Stimulated activated CD8-positive, alpha-beta memory T cell treated with anti-CD3 and anti-CD28 coated beads, Interleukin-7, amount 100 ng/mL, for 1 hour (primary cell): ENCODE measurements at places on chromosomes 7 and 10.

DNA sequence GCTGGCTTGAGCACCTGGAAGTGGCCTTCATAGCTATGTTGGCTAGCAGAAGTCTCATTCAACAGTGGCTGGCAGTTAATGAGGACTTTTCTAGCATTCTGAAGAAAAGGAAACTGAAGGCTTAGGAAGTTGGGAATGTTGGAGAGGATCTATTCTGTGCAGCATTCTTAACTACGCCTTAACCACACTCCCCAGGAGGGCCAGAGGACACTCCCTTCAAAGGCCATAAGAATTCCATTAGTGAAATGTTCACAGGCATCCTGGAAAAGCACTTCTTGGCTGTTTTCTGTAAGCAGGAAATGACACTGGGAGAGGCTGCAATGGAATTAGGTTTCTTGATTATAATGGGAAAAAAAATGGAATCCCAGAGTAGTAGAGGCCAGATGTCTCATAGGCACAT, 188.9 kb downstream of the ARHGAP12 start:
- no peak for DNase-seq

GRCh38 chr7:27185854-27186667, 1.0 kb upstream of the HOXA11 start:
- no peak for DNase-seq

GRCh38 chr10:98217801-98218200, 50.2 kb downstream of the LOXL4 start:
- DNase-seq: no peak

DNA sequence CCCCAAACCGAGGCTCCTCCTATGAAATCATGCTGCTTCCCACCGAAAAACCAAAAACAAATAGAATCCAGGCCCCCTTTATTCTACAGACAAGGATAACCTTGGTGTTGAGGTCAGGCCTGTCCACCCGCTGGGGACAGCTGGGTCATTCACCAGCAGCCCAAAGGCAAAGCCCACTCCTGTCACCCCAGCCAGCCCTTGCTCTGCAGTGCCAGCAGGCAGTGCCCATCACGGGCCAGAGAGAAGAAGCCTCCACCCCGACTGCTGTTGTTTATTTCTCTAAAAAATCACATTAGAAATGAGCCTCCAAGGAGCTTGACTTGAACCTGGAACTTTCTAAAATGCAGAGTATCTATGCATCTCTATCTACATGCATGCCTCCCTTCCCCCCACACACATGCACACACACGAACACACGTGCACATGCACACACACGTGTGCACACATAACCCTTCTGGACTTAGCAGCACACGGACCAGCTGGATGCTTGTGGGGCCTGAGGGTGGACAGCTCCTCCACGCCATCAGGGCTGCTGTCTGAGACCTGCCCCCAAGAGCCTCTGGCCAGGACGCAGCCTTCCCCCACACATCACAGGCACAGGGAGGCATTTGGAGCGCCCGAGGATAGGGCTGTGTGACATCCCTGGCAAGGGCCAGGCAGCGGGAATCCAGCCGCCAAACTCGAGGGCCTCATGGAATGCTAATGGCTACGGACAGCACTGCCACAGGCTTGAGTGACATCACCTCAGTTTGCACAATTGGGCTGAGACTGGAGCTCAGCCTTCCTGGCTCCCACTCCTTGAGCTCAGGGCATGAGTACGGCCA, 22.8 kb downstream of the PRKAG2 start:
- no peak for DNase-seq

DNA sequence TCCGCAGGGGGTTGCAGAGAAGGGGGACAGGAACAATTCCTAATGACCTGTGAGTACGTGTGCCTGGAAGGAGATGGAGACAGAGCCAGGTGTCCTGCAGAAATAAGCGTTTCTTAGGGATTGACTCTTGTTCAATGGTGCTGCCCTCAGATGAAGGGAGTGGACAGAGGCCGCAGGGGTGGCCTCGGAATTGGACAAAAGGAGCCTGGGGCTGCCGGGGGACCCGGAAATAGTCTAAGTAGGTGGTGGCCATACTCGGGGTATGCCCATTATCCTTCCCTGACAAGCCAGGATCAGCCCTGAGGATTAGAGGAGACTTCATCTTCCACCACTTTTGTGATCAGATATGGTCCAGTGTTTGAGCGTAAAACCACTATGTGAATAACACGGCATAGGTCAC, 39.2 kb downstream of the ELFN1 start:
- no peak for DNase-seq

DNA sequence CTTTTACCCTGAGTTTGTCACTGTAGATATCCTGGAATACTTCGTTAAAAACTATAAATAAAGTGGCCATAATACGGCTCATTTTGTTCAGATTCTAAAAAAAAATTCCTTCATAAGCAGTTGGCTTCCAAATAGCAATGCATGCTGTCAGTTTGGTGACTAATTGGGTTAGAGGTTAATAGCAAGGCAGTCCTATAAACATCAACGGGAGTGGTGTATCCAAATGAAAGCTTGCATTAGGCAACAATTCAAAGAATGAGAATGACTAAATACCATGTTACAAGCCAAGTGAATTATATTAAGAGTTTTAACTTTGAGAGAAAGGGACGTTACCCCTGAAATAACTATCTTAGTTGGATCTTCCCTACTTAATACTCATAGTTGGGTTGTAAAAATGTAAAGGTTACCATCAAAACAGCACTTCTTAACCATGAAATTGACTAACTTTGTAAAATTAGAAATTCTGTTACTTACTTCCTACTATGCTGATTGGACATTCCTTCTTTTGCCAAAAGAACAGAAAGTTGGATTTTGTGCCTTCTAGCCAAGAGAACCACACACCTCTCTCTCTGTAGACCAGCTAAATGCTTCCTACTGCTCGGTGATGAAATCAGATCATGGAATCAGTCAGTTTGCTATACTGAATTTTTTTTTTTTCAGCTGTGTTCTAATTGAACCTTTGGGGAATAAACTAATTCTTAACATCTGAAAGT, 98.0 kb downstream of the KAT6B start:
- no peak for DNase-seq

- DNase-seq: no peak
Measured at GRCh38 chr7:40700653-40701421, 566.0 kb downstream of the SUGCT start.

DNA sequence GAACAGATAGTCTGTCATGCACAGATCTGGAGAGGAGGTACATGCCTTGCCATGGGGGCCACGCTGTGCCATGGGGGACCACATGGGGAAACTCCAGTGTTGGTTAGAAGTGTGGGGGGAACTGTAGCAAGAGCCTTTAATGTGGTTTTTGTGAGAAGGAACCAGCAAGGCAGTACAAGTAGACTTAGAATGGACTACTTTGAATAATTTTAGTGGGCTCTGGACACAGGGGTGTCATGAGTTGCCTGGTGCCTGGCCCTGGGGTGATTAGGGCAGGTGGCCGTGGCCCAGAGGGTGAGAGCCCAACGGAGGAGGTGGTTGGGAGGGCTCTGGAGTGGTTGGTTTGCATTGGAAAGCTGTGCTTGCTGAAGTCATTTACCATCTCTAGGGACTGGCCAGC, 77.2 kb downstream of the CXCL12 start:
- no peak for DNase-seq

- DNase-seq: no peak
Measured at GRCh38 chr7:94301024-94301586, 93.6 kb upstream of the COL1A2 start.

GRCh38 chr10:96306516-96306915, 2.3 kb downstream of the DNTT start:
- no peak for DNase-seq

- no peak for DNase-seq
Measured at GRCh38 chr10:17226891-17227303, 1.1 kb upstream of the VIM start.

GRCh38 chr10:110762849-110763211, 108.9 kb upstream of the PDCD4 start:
- DNase-seq: no peak

DNA sequence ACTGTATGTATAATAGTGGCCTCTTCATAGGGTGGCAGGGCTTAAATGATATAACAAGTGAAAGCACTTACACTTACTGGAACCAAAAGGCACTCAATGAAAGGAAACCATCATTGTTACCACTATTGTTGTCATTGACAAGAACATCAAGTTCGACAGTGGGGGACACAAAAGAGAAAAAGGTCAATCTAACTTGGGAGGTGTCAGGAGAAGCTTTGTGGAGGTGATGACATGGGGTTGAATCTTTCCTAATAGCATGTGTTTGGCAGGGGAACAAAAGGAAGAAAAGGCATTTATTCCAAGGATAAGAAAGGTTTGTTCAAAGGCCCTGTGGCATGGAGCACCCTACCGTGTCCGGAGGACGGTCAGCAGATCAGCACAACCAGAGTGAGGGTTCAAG, 18.2 kb upstream of the ENO4 start:
- no peak for DNase-seq

- no peak for DNase-seq
Measured at GRCh38 chr10:110017907-110018306, 10.1 kb downstream of the ADD3 start.

- no peak for DNase-seq
Measured at GRCh38 chr7:114755856-114756255, 166.0 kb upstream of the MDFIC start.

DNA sequence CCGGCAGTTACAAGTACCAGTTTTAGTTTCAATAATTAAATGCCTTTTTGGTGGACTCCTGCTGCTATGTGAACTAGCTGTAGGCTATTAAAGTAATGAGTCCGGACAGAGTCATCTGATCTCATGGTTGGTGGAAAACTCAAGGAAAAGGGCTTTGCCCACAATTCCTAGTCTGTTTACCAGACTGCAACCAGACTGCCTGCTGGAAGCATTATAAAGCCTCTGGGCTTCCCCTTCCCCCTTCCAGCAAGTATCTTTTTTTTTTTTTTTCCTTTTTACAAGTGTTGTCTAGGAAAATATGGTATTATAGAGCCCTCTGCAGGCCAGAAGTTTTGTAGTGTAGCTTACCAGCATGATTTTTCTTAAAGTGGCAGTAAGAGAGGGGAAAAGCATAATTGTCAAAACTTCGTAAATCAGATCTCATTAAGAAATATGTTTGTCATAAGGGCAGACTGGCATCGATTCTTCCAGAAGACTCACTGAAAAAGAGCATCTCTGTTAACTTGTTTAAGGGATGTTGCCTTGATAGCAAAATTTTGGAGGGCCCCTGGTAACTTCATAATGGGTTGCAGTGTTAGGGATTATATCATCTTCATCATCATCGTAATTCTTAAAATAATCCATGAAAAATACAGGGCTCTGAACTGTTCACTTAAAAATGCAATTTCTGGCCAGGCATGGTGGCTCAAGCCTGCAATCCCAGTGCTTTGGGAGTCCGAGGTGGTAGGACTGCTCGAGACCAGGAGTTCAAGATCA, 181.3 kb downstream of the TAX1BP1 start:
- DNase-seq: no peak

DNA sequence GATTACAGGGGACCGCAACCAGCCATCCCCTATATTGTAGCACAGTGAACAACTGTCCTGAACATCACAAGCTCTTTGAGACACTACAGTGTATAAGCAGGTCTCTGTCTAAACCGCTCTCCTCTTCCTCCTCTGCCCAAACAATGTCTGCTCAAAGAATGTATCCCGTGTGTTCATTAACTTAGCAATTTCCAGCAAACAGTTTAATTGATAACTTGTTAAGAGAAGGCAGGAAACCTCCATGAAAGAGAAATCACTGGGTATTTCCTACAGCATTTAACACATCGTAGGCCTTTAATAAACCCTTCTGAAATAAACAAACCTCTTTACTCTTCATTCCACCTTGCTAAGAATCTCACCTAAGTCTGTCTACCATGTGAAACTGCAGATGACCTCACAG, 1.5 kb downstream of the PMS2 start:
- DNase-seq: no peak

- DNase-seq: no peak
Measured at GRCh38 chr7:157932498-157933218, 595.9 kb downstream of the DNAJB6 start.

GRCh38 chr10:112509558-112510291, 62.7 kb downstream of the VTI1A start:
- no peak for DNase-seq

- no peak for DNase-seq
Measured at GRCh38 chr10:106396192-106396591, 768.3 kb downstream of the SORCS1 start.

DNA sequence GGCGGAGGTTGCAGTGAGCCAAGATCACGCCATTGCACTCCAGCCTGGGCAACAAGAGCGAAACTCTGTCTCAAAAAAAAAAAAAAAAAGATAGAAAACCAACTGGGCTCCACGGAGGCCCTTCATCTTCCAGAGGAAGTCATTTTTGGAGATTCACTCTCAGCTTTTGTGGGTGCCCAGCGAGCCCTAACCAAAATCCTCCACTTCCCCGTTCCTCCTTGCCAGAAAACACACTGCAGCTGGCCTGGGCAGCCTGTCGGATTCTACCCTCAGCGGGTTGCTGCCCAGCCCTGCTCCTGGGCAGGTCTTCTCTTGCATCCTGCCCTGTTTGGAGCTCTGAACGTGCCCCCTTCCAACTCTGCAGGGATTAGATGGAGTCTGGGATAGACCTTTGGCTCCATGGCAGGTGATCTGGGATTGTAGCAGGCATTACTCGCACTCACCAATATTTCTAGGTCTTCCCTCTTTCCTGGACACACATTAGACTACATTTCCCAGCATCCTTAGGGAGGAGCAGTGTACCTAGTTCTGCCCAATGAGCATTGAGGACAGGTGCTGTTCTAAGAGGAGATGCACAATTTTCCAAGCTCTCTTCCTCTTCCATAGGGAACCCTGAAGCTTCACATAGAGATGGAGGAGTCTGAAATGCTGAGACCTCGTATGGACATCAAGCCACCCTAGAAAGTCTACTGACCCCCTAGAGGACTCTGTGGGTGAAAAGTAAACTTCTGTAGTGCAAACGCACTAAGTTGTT, 4.6 kb downstream of the GRID2IP start:
- DNase-seq: no peak

DNA sequence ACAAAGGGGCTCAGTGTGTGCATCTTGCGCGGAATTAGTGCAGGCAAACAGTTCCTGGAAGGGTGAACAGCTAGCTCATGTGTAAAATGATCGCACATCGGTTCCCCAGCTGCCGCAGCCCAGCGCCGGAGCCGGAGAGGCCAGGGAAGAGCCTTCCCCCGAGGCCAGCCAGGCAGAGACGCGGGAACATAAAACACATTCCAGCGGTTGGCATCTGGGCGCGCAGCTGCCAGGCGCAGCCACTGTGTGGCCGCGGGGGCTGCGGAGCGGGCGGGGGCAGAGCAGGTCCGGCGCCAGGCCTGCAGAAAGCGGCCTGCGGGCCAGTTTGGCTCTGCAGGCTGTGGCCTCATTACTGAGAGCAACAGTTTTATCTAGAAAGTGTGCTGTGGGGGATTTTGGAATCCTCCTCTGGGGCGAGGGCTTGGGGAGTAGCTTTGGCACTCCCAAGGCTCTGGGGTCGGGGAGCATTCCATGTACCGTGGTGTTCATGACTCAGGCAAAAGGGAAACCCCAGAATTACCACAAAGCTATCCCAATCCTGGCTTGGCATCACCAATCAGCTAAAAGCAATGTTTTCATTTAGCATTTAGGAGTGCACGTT, 74.3 kb downstream of the SAMD9 start:
- DNase-seq: no peak

DNA sequence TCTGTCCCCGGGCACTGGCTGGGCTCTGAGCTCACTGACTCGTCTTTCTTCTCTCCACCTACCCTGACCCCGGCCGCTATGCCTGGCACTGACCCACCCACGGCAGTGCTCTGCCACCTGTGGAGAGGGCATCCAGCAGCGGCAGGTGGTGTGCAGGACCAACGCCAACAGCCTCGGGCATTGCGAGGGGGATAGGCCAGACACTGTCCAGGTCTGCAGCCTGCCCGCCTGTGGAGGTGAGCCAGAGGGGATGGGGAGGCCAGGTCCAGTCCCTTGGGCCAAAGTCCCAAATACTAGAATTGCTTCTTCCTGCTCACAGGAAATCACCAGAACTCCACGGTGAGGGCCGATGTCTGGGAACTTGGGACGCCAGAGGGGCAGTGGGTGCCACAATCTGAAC, 27.3 kb downstream of the TBATA start:
- DNase-seq: no peak
